ENCODE measurements at places on chromosomes 6 and 20.

DNA sequence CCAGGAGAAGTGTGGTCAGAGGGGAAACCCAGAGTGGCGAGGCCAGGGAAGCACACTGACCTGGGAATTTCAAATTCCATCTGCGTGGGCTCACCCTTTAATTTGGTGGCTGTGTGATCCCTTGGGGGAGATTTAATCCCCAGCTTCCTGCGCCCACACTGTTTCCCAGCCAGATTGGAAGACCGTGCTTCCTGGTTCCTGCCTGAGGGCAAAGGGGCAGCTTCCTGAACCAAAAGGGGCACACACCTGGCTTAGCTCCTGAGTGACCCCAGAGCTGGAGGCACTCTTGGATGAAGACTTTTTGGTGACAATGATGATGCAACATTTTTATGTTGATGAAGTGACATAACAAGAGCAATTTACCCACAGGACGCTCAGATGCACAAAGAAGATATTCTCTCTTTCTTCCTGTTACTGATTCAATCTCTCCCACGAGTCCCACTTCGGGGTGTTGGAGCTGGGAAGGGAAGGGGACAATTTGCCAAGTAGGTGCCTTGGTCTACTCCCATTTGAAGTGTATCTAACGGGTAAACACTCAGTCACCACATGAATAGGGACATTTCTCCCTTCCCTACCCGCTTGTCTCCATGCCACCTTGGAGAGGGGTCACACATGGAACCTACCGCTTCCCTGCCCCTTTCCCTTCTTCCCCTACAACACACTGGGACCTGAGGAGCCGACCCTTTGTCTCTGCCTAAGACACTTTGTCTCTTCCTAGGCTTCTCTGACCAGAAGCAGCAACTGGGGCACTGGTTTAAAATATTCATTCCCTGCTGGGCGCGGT lies 28.6 kb upstream of the CDKN1A start:
- DNase-seq = no peak

- no peak for DNase-seq
These were observed 57.1 kb downstream of the SERAC1 start for GRCh38 chr6:158110986-158111385.

DNA sequence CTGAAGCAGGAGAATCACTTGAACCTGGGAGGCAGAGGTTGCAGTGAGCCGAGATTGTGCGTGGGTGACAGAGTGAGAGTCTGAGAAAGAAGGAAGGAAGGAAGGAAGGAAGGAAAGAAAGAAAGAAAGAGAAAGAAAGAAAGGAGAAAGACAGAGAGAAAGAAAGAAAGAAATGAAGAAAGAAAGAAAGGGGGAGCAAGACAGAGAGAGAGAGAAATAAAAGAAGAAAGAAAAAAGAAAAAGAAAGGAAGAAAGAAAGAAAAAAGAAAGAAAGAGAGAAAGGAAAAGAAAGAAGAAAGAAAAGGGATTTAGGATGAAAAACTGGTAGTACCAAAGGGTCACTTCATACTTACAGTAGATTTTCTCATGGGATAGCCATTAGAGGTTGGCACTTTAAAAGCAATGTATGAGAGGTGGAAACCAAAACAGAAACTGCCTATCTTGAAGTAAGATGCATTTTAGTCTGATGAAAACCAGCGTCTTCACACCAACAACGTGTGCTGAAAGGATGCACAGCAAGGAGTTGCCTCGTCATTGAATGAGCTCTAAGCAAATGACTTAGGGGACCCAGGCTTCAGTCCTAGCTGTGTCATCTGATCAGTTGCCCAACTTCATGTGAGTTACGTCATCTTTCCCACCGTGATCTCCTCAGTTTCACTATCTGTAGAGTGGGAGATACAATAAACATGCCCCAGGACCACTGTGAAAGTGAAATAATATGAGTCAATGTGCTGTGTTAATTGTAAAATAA lies 133.9 kb upstream of the NEDD9 start:
- no peak for DNase-seq

DNA sequence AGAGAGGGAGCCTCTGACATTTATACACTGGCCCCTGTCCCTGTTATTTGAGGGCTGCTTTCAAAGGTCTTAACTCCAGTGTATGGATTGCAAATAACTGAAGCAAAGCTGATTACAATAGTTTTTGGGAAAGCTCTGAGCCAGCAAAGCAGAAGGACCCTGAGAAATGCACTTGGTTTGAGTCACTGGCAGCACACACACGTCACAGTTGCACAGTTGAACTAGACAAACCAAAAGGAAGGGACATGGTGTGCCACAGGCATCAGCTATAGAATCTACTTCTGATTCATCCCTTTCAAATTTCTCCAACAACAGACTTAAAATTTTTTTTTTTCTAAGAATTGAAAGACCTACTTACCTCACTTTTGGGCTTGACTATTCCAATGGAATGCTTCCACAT lies 56.4 kb downstream of the SNRNP48 start:
- DNase-seq = no peak

DNA sequence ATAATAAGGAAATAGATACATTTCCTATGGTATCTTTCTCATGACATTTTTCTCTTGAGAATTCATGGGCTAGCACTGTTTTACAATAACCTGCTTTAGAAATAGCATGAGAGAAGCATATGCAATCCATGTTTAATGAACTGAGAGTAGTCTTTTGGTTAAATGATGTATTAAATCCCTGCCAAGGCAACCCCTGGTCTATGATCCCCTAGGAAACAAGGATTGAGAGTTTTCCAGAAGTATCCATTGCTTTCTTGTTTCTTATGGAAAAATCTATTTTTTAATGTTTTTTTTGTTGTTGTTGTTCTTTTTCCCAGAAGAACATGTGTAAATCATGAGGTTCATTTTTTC lies 390.5 kb upstream of the HSF2 start:
- no peak for DNase-seq

DNA sequence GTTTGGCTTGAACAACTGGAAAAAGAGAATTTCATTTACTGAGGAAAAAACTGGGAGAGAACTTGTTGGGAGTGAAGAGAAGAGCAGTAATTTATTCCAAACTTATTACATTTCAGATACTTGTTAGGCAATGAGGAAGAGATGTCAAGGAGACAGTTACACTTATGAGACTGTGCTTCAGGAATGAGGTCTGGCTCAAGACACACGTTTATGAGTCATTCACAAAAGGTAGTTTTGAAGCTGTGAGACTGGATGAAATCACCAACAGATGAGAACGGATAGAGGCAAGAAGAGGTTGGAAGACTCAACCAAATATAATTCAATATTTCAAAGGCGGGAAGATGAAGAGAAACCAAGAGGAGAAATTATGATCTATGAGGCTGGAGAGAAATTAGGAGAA lies 70.6 kb upstream of the DEFB112 start:
- DNase-seq = no peak

DNA sequence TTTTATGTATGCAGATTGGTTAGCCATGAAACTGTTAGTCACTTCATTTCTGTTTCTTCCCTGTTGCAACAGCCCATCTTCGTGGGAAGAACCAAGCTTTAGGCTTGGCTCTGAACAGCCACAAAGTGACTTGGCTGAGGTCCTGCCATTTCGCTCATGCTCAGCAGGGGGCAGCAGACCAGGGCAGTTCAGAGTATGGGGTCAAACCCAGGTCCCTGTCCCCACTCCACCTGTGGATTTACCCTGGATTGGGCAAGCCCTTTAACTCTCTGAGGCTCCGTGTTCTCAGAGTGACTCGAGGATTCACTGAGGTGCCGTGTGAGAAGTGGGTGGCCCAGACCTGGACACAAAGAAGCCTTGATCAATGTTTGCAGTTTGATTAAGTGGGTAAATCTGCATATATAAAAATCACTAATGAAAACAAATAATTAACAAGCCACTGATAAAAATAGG lies 19.8 kb upstream of the MAP1LC3A start:
- DNase-seq = no peak

DNA sequence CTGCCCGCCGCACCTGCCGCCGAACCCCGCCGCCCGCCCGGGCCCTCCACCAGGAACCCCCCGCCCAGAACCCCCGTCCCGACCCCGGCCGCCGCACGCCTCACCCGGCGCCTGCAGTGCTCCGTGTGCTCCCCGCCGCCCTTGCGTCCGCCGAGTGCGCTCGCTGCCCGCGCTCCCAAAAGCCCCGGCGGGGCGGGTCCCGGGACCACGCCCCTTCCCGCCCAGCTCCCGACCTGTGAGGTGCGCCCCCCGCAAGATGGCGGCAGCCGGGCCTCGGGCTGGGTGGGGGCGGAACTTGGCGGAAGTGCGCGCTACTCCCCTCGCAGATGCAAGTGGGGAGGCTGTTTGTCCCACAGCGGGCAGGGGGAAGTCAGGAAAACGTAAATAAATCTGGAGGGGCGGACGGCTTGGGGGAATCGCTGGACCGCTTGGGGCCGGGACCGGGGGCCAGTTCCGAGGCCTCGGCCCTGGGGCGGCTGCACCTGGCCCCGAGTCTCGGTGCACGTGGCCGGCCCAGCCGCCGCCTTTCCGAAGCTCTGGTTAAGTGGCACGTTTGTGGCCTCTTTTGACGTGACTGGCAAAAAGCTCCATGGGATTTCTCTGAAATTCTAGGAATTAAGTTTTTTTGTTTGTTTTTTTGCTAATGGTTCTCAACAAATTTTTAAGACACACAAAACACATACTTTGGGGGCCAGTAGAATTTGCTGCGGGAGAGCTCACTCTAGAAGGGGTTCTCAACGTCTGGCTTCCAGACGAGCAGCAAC lies at the start of gene EZR:
Gene EZR, minus strand, starts transcription at position 156 of the 764 bp plus-strand sequence. CDS start 1,275 bp downstream, outside the sequence.
- peak; percentile 27 for DNase-seq

DNA sequence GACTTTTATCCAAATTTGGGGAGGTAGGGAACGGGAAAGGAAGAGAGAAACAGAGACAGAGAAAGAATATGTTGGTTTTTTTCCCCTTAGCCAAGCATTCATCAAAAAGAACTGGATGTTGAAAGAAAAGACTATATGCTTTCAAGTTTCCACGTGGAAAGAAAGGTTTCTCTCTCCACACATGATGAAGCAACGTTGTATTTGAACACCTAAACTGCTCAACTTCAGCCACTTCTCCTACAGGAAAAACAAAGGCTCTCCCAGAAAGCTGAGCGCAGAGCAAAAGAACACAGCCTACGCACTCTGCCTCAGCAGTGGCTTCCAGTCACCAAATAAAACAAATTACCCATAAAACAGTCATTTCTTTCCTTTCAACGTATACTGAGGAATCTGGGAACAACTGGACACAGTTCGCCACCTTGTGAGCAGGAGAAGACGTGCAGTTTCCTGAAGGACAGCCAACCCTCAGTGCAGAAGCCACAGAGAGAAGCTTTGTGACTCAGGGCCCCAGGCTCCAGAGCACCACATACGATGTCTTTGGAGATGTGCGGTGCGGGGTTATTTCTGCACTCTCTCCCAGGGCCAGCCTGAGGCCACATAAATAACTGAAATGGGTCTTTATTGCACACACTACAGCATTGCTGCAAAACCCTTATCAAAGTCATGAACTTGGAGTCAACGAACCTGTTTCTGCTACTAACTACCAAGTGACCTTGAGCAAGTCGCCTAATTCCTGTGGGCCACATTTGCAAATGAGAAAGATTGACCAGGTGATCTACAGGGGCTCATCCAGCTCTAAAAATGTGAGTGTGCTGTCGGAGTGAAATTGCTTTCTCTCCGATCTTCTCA lies 10.1 kb downstream of the IL17F start:
- DNase-seq = peak; percentile 63

DNA sequence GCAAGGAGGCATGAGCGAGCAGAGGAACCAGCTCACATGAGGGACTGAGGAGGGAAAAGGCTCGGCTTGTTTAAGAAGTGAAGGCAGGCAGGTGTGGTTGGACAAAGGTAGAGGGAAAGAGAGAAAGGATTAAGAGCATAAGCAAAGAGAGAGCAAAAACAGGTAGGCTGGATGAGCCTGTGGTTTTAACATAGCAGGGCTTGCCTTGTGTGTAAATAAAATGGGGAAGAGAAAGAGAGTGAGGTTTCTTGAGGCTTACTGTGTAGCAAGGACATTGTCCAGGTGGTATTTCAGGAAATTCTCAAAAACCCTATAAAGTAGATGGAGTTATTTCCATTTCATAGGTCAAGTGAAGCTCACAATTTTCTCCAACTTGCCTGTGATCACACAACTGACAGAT lies 93.9 kb upstream of the HDAC2 start:
- DNase-seq = no peak

DNA sequence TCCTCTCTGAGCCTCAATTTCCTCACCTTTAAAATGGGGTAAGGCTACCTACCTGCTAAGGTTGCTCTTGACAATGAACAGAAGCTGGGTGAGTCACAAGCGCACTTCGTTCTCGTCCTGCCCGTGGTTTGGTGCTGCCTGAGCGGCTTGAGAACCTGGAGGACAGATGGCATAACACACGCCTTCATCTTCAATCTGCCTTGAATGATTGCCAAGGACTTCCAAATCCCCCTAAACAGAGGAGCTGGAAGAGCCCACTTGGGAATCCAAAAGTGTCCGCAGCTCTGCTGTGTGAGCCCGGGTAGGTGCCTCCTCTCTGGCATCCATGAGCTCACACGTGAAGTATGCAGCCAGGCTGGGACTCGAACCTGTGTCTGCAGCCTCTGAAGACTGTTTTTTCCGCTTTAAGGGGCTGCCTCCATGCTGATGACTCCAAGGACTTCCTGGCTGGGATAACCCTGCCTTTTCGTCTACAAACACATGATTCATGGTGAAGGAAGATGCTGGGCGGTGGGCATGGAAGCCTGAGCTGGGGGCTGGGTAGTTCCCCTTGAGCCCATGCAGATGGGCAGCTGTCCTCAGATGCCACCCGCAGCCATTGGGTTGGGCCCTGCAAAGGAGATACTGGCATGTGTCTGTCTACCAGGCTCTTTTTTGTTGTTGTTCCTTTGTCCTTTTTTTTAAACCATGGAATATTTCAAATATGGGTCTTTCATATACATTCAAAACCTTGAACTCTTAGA lies 25.3 kb upstream of the CSNK2A1 start:
- DNase-seq = no peak

DNA sequence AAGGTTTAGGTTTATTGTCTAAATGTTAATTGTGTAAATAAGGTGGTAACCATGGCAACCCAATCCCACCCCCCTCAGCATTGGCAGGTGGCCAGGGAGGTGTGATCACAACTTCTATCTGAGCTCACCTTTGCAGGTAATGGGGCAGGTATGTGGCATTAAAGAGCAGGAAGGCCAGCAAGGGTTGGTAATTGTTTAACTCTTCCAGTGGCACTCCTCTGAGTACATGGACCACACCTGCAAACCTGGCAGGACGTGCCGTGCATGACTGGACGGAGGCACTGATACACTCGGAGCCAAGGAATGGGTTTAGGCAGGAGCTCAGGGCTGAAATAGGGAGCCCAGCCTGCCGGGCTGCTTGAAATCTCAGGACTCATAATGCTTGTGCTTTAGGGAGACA lies 107.0 kb upstream of the BMP2 start:
- no peak for DNase-seq
